Renal cortical epithelial cell (primary cell): ENCODE measurements at places on chromosomes 4 and X.
A peak's percentile ranks its signal among the peaks of the same experiment; 100 is the strongest.

- DNase-seq: no peak
Observed at GRCh38 chr4:15100994-15101695, 98.9 kb downstream of the CPEB2 start.

GRCh38 chrX:100980608-100981497 is 11.3 kb downstream of the ARL13A start:
- peak; percentile 90 for DNase-seq

DNA sequence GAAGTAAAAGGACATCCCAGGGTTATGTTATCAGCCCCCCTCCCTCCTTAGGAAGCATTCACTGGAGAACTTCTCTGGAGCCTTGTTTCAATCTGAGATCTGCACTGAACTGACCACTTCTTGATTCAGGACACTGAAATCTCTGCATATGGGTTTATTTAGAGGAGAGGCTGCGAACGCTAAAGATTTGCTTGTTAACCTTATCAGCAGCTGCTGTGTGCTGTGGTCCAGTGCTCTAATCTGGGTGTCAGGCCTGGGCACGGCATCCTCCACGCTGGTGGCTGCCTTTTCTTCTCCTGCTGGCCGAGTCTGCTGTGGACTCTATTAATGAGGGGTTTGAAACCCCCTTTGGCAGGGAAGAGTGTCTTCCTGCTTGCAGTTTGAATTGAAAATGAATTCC is 1094.7 kb upstream of the TENM3 start:
- no peak for DNase-seq

GRCh38 chr4:40750461-40751258 is 905 bp downstream of the NSUN7 start:
- DNase-seq: peak; percentile 32

DNA sequence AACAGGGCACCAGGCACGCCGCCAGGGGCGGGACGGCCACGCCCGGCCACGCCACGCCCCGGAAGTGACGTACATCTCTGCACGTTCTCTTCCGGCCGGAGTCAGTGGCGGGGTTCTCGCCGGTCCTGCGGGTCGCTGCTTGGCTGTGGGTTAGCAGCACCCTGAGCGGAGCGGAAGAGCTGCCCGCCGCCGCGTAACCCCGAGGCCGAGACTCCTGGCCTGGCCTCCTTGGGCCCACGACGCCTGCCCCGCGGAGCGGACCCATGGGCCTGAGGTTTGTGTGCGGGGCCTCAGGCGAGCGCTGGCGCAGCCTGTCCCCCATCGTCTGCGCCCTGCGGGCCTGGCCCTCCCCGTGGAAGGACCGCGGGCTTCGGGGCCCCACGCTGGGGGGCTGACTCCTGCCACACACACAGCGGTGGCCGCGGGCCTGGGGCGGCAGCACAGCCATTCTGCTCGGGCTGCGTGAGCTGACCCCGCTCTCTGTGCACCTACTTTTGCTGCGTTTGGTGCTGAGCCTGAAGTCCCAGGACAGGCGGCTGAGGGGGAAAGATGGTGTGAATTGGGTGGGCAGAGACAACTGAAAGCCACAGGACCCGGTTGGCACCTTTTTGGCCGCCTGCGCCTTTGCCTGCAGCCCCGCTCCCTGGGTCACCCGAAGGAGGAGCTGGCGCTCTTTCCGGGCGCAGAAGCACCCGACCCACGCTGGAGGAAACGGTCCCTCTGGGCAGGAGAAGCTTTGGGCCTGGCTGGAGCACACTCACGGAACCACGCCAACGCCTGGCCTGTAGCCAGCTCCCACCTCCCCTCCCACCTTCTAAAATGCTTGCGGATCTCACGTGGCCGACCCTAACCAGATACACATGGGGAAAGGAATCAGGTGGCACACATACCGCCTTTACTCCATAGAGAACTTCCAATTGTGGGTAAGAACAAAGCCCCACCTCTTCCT is 28.1 kb downstream of the NOP14 start:
- peak; percentile 72 for DNase-seq

DNA sequence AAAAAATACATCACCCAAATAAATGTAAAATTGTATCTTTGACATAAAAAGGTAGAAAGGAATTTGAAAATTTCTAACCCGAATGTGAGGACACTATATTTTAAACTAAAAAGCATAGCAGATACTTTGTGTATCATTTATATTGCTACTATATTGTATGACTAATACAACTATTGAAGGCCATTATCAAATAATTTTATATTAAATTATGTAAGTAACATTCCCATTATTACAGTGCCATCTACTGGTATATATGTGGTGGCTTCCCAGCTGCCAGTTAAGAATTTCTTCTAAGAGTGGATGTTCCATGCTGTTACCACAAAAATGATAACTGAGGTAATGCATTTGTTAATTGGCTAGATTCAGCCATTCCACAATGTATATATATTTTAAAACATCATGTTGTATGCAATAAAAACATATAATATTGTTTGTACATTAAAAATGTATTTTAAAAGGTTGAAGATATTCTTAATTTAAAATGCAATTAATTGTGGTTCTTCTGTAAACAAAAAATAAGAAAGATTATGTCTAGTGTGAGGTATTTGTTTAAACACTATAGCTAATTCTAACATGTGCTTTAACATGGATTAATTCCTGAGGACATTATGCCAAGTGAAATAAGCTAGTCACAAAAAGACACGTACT is 65.3 kb downstream of the EGF start:
- peak; percentile 43 for DNase-seq

- DNase-seq: no peak
Observed at GRCh38 chrX:2485789-2486345, 14.9 kb downstream of the DHRSX start.

- no peak for DNase-seq
Observed at GRCh38 chr4:182547435-182547834, 304.2 kb downstream of the TENM3 start.
